T-helper 9 cell (primary cell): ENCODE measurements at places on chromosomes 1 and 21.

- no peak for DNase-seq
Observed at GRCh38 chr1:220813013-220813412, 26.3 kb downstream of the MTARC1 start.

- DNase-seq: no peak
Observed at GRCh38 chr1:6912518-6912917, 127.3 kb downstream of the CAMTA1 start.

DNA sequence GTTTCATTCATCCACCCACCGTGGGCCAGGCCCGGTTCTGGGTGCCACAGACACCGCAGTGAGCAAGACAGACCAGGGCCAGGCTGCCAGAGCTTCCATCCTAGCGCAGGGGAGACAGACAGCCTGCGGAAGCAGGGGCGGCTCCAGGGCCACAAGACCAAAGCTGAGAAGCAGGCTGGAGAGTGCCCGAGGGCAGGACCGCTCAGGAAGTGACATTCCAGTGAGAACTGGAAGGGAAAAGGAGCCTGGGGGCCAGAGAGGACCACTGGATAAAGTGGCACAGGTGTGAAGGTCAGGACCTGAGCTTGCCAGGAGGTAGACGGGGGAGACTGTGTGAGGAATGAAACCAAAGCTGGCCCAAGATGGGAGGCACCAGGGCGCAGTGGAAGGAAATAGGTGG is 59.5 kb upstream of the EFHD2 start:
- no peak for DNase-seq

GRCh38 chr1:165259236-165259635 is 97.3 kb downstream of the LMX1A start:
- DNase-seq: no peak

DNA sequence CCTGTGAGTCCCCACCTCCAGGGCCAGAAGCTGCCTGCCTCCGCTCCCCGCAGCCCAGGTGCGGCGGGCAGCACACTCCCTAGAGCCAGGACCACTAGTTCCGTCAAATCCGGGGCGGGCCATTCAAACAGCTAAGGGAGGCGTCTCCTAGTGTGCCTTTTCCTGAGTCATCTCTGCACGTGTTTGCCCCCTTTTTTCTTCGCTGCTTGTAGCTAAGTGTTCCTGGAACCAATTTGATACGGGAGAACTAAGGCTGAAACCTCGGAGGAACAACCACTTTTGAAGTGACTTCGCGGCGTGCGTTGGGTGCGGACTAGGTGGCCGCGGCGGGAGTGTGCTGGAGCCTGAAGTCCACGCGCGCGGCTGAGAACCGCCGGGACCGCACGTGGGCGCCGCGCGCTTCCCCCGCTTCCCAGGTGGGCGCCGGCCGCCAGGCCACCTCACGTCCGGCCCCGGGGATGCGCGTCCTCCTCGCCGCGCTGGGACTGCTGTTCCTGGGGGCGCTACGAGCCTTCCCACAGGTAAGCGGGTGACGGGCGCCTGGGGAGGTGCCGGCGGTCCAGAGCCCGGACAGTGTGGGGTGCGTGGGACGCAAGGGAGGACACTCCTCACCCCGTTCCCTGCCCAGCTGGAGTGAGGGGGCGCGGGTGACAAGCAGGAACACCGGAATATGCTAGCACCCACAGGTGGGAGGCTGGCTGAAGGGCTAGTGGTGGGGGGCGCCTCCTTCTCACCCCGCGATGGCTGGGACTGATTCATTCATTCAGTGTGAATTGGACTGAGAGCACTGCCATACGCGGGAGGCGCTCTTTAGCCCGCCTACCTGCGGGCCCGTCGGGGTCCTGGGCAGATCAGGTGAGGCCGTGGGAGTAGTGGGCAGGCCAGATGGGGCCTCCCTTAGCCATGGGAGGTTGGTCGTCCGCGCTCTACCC is at the start of gene TNFRSF8:
TNFRSF8 (plus strand) TSS at position 163 of the 932 bp plus-strand sequence; CDS start at position 459, 296 bp downstream.
- DNase-seq: no peak

- no peak for DNase-seq
Observed at GRCh38 chr1:74611887-74612286, 61.7 kb downstream of the ERICH3 start.

- no peak for DNase-seq
Observed at GRCh38 chr1:113874012-113874879, 2.7 kb upstream of the PTPN22 start.

- DNase-seq: no peak
Observed at GRCh38 chr1:22288593-22289241, 145.8 kb upstream of the WNT4 start.

- no peak for DNase-seq
Observed at GRCh38 chr1:219434285-219434922, 178.5 kb downstream of the ZC3H11B start.

DNA sequence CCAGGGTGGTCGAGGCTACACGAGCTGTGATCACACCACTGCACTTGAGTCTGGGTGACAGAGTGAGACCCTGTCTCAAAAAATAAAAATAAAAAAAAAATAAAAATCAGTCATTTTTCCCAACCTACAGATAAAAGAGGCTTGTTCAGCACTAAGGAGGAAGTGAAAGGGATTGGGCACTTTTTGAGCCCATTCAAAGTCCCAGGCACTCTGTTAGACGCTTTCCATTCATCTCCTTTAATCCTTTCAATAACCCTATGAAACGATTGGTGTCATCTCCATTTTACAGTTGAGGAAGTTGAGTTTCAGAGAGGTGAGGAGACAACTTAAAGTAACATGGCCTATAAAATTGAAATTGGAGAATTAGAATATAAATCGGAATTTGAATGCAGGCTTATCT is 10.4 kb upstream of the AGO4 start:
- DNase-seq: no peak

DNA sequence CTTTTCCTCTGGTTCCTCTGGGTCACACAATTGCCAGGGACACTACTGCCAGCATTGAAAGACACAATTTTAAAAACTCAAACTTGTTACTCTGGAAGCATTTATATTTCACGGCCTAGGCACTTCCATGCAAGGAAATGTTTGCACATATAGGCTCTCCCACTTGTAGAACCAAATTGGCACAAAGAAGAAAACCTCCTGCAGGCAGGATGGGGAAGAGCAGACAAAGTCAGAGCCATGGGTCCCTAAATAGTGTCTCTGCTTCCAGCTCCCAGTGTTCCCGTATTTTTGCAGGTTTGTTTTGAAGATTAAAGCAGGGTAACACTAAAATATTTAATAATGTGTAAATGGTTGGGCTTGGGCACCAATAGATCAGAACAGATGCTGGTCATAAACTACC is 19.0 kb upstream of the ADGRL2 start:
- no peak for DNase-seq

DNA sequence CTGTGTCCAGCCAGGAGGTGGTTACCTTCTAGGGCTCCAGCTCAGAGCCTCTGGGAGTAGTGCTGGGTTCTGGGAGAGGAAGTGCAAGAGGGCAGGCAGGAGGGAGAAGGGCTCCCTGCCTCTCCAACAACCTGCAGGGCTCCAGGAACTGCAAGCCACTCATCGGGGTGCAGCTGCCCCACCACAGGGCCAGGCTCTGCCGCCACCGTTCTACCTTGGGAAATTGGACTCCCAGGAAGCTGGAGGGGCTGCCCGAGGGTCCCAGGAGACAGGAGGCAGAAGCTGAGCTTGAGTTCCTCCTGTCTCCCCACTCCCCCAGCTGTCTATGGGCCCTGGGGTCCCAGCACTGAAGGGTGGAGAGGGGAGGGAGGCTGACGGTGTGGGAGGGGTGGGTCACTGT is 7.4 kb upstream of the PRDM16 start:
- no peak for DNase-seq

- no peak for DNase-seq
Observed at GRCh38 chr1:41557751-41558455, 73.4 kb upstream of the EDN2 start.

GRCh38 chr1:156641761-156642264 is at the start of gene BCAN:
TSS of gene BCAN (plus strand) at chr1:156642117. CDS start at chr1:156646055, 3,938 bp downstream.
- no peak for DNase-seq

DNA sequence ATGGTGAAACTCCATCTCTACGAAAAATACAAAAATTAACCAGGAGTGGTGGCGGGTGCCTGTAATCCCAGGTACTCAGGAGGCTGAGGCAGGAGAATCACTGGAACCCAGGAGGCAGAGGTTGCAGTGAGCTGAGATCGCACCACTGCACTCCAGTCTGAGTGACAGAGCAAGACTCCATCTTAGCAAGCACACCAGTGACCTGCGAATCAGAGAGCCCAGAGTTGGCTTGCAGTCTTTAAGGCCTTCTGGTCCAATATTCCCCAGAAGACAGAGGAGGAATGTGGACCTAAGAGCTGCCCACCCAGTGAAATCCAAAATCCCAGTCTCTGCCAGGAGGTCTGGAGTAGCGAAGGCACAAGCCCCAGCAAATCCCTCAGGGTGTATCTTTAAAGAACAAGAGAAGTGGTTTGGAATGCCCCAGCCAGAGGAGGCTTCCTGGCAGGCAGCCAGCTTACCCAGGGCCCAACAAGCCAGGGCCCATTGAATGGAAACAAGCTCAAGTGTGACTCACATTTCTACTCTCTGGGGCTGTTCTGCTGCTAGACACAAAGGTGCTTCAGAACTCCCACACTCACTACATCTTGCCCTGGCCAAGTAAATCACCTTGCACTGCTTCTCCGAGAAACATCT is 23.9 kb downstream of the GPR161 start:
- no peak for DNase-seq

GRCh38 chr21:27582948-27583430 is 616.1 kb upstream of the ADAMTS5 start:
- no peak for DNase-seq

- peak; percentile 41 for DNase-seq
Observed at GRCh38 chr21:41816583-41817165, 49.8 kb upstream of the RIPK4 start.

- DNase-seq: no peak
Observed at GRCh38 chr1:204885790-204886189, 15.1 kb downstream of the NFASC start.

- no peak for DNase-seq
Observed at GRCh38 chr1:109529881-109530456, 9.7 kb upstream of the GPR61 start.

DNA sequence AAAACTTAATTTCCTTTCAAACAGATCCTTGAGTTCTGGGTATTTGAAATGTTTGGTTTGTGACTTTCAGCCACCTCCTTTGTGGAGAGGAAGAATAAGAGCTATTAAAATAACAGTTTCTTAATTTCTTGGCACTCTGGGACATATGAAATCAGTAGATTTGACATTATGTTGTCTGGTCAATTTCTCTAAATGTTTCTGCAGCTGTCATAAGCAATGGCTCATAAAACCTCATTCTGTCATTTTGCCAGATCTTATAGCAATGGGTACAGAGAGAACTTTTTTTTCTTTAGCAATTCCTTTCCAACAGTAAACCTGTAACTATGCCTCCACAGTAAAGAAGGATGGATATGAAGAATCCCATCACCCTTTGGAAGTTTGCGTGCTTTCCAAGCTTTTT is 52.6 kb downstream of the LAMC1 start:
- no peak for DNase-seq

- no peak for DNase-seq
Observed at GRCh38 chr1:235397733-235398132, 30.5 kb downstream of the TBCE start.

DNA sequence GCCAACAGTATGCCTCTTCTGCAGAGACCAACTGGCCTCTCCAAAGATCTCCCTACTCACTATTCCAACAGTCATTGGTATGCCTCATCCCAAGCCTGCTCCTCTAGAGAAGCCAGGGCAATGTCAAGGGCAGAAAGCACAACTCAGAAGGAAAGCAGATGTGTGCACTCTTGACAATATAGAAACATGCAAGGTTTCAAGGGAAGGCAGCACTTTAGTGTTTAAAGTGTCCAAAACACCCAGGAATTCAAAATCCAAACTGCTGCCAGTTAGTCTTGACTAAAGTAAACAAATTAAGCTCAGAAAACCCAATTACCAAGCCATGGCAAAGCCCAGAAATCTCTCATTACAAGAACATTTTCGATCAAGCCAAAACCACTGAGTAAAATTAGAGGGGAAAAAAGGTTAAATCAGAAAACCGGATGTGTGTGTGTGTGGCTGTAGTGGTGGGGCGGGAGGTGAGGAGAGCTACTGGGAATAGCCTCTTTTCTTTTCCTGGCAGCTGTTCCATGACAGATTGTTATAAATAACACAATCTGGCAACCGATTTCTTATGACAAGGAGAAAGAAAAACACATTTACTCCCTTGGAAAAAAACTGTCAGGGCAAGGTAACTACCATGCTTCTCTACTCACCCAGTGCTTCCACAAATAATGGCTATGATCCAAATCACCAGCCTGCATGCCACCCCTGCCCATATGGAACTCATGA is 39.2 kb downstream of the EIF2B3 start:
- DNase-seq: no peak

- DNase-seq: no peak
Observed at GRCh38 chr1:101993710-101994109, 3.0 kb downstream of the OLFM3 start.

- no peak for DNase-seq
Observed at GRCh38 chr1:46516200-46516950, 26.7 kb downstream of the DMBX1 start.

DNA sequence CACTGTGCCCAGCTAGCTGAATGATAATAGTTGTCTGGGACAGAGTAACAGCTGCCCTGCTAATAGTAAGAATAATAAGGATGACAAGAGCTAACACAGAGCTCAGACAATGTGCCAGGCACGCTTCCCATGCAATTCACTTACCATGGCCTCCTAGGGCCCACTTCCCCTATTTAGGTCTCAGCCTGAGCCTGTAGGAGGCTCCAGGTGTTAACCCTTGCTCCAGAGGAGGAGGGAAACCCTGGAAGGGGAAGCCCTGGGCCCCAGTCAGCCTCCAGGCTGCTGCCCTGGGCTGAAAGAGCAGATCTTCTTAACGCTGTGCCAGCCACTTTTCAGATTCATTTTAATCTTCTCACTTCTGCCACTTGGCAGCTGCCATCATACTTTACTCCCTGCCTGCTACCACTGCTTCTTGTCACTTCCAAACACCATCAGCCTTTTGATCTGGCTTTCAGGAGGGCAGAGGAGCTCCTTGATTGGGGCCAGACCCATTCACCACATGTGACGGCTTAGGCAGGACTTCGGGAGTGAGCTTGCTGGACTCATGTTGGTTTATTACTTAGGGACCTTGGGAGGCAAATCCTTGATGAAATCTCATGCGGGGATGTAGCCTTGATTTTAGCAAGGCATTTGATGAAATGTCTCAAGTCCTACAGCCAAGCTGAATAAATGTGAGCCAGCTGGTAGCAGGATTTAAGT is 66.7 kb upstream of the PARP1 start:
- no peak for DNase-seq

- no peak for DNase-seq
Observed at GRCh38 chr21:42596657-42597056, 56.8 kb upstream of the PDE9A start.

- DNase-seq: no peak
Observed at GRCh38 chr1:179808503-179808902, 65.4 kb downstream of the FAM163A start.

GRCh38 chr1:59150577-59151386 is 146.1 kb upstream of the FGGY start:
- DNase-seq: no peak

DNA sequence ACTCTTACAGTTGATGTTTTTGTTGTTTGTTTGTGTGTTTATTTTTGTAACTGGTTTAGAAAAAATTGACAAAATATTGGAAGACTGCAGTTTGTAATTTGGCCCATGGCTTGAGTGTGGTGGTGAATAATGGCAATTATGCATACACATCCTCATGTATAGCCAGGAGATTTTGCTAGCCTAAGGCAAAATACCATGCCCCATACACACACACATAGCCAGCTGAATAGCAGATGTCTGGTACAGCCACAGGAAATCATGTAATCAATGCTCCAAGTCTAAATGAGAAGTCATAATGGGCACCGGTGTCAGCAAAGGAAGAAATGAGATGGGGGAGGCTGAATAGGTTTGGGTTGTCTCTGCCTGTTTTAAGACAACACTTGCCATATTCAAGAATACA is 135.2 kb upstream of the COA6 start:
- no peak for DNase-seq
